HL-60 (cell line): ENCODE measurements at places on chromosomes 5 and 9.

- no peak for DNase-seq
Measured at GRCh38 chr5:129245489-129245888, 150.9 kb downstream of the ISOC1 start.

DNA sequence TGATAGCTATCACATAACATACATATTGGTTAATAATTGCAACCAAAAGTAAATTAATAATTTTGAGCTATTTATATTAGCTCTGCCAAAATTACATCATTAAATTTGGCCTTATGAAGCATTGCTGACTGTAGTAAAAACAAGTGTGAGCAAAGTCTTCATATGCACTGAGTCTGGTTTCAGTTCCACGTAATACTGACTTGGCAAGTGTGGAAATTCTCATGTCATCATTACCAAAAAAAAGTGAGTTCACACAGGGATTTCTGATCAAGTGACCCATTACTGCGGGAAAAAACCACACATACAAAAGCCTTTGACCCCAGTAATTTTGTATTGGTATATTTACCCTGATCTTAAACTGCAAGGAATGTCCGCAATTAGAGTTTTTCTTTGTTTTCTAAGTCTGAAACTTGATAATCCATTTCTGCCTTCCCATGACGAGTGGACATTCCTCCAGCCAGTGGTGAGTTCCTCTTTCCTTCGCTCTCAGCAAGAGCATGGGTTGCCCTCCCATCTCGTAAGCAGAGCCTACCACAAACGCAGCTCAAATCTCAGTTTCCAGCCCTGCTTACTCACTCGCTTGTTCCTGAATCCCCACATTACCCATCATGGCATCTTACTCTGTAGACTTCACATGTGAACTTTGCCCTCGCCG lies 220.2 kb upstream of the DMRT1 start:
- DNase-seq, result peak; percentile 13

GRCh38 chr5:140399979-140400729 lies 1.5 kb upstream of the ANKHD1 start:
- DNase-seq, result no peak

- no peak for DNase-seq
Measured at GRCh38 chr9:104871961-104872527, 55.9 kb downstream of the ABCA1 start.

DNA sequence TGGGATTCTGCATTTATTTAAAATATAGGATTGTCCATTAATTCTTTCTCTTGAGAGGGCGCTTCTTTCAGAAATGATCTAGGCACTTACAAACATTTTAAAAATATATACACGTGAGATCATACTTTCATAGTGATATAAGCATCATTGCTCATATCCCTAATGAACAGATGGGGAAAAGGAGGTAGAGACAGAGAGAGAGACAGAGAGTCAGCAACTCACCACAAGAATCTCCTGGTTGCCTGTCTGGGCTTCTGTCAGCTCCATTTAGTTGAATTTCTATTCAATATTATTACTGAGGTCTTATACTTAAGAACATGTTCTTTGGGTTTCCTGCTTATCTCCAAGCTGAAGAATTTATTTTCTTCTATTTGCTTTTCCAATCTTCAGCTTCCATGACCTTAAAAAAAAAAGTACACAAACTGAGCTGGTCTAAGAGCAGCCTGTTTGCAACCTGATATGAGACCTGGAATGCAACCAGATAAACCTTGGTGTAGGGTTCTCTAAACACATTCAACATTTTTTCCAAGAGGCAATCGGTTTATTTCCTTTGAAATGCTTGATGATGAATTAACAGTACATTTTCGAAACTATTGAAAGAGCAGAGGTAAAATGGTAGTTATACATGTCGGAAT lies 51.6 kb upstream of the LIFR start:
- DNase-seq, result no peak

GRCh38 chr9:20553558-20554149 lies 68.6 kb downstream of the MLLT3 start:
- no peak for DNase-seq
